Activated CD4-positive, alpha-beta T cell treated with anti-CD3 and anti-CD28 coated beads, Interleukin-2, amount 50 U/mL, for 48 hours (primary cell): ENCODE measurements at places on chromosomes 12 and 14.

GRCh38 chr12:130164936-130165335 is 2.7 kb downstream of the FZD10 start:
- DNase-seq: no peak

DNA sequence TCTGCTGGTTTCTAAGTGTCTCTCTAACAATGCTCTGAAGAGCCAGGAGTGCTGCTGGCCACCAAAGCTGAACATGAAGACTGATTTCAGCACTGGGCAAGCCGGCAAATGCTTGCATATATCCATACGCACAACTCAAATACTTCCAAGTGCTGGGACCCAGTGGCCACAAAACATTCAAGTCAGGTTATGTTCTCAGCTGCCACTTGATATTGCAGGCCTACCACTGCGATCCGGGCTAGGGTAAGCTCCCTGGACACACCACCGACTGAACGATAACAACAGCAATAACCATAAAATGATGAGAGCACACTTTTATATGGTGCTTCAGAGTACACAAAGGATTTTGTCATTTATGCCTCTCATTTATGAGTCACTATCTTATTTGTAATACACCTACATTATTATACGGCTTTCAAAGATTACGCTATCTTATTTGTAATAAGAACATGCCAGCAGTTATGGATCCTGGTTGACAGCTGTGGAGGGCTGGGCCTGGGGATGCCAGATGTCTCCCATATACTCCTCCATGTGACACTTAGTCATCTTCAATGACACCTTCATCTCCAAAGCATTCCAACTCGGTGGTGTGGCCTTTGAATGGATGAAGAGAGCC is 35.5 kb downstream of the CRACR2A start:
- DNase-seq: no peak

DNA sequence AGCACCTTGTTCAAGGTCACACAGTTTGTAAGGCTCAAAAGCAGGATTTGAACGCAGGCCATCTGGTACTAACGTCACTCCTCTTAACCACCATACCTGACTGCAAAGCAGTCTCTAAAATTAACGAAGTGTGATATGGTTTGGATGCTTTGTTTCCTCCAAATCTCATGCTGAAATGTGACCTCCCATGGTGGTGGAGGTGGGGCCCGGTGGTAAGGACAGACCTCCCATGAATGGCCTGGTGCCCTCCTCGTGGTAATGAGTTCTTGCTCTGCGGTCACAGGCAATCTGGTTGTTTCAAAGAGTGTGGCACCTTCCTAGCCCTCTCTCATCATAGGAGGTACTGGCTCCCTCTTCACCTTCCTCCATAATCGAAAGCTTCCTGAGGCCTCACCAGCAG is 102.2 kb upstream of the BCL2L14 start:
- no peak for DNase-seq

- no peak for DNase-seq
These were observed 29.4 kb downstream of the TSPAN9 start for GRCh38 chr12:3106579-3106978.

DNA sequence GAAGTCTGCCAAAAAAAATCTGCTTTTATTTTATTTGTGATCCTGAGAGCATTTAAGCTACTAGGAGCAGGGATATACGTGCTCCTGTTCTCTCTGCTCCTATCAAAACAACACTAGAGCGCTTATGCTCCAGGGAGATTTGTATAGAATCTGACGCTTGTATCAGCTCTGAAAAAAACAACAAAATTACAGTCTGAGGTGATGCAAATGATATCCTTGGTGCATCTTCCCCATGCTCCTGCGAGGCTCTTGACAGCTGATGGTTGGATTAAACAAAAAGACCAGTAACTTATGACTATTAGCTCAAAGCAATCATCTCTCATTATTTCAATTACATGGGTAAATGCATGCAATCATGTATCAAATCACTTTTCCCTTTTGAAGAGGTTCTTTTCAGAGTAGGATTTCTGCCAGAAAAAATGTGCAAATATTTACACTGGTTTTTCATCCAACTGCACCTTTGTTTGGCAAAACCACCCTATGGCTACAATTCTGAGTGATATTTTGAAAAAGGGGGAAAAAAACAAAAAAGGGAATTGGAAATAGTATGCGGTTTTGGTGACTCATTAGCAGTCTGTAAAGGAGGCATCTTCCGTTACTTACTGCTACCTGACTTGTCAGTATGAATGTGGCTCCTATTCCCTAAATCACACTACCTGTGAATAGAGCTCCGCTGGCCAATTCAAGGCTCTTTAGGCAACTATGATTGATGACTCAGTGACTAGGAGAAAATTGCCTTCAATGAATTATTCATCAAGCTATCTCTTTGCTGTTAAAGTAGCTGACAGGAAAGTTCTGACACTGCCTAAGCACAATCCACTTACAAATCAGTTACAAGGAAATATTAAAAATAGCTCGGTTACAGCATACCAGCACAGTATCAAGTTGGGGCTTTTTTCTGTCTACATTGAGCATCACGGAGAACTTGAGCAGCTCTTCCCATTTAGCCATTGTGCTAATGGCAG is 450.0 kb downstream of the FOXG1 start:
- DNase-seq: no peak

- no peak for DNase-seq
These were observed 58.8 kb downstream of the TTC7B start for GRCh38 chr14:90757452-90757851.

DNA sequence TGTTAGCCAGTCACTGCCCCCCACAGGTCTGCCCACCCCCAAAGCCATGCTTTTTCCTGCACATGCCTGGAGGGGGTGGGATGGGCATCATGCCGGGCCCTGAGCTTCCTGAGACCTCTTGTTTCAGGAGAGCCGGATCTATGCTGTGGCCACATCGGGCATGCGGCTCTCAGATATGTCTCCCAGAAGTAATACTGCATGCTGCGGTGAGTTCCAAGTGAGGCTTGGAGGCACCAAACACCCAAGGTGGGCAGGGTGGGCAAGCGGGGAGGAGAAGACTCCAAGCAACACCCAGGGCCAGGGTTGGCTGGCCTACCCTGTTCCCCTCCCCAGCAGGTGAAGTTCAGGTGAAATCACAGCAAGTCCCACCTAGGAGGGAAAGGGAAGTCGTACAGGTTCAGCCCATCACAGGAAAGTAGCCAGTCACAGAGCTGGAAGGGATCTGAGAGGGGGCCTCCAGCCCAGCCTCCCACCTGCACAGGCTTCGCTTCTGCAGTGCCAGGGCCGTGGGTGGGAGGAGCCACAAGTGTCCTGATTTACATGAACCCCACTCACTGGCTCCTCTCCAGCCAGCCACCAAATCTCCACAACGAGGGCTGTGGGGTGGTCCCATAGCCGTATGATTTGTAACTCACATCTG is 30.9 kb downstream of the PIGH start:
- no peak for DNase-seq

DNA sequence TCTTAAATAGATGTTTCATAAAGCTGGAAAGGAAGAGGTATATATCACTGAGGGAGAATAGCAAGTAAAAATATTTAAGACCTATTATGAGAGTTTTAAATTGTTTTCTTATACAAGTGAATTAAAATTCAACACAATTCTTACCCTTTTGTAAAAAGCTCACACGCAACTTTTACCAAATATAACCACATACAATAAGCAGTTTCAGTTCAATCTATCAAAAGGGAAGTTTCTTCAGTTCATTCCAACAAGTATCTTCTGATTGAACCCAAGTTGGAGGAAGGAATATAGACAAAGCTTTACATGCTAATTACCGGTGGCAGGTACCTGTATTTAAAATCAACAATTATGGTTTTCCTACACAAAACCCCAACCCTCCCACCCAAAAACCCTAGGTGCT is 41.1 kb downstream of the GTF2A1 start:
- no peak for DNase-seq

- no peak for DNase-seq
These were observed 67.7 kb downstream of the EID3 start for GRCh38 chr12:104371043-104371870.

DNA sequence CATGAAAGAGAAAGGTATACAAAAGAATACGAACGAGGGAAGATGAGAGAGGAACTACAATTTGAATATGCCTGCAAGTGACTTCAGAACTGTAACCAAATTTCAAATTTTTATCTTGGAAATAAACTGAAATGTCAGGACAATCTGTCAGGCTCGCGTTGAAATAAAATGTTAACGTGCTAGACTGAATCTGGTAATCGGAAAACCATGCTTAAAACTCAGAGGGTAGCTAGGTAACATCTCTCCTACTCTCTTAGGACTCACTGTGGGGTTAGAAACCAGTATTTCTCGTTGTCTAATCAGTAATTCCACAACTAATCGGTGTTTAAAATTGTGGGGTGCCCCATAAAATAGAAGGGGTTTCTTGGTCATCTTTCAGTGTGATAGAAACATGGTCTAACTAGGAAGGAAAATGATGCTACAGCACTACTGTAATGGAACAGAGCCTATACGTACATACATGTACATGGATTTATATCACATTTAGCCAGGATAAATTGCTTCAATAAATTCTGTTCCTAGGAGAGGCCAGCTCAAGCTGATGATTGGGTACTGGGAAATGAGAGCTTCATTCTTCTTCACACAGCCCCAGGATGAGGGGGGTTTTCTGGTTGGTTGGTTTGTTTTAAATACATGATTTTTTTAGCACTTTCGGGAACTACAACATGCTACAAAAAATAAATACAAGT is 23.9 kb downstream of the ATF7 start:
- DNase-seq: no peak

DNA sequence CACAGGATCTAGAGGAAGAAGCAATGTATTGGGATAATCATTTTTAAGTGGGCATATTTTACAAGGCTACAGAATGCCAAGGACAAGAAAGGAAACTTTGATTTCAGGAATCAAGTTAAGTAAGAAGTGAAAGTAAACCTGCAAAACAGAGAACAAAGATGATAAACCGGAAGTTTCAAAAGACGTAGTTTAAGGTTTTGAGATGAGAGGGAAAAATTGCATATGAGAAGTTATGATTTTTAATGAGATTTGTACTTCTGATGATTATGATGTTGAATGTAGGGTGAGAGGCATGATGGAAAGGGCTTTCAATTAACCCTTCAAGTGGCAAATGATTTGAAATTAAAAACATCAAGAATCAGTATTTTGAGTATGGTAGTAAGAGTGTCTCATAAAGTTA is 134.9 kb downstream of the CAPZA3 start:
- no peak for DNase-seq

DNA sequence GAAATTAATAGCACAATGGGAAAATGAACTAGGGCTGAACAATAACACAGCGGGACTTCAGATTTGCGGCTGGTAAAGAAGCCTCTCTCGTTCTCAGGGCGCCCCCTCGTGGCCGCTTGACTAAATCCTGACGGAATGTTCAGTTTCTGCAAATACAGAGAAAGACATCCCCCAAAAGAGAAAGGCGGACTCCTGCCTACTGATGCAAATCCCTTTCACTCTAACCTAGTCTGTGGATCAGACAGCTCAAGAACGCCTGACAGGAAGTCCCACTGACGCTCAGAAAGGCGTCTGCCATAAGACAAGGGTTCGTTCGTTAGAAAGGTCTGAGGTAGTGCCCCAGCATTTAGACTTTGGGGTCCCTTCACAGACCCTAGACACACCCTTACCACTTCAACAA is 2.5 kb downstream of the NUAK1 start:
- DNase-seq: peak; percentile 82

- DNase-seq: no peak
These were observed 236.0 kb downstream of the BCL11B start for GRCh38 chr14:99035712-99036610.

DNA sequence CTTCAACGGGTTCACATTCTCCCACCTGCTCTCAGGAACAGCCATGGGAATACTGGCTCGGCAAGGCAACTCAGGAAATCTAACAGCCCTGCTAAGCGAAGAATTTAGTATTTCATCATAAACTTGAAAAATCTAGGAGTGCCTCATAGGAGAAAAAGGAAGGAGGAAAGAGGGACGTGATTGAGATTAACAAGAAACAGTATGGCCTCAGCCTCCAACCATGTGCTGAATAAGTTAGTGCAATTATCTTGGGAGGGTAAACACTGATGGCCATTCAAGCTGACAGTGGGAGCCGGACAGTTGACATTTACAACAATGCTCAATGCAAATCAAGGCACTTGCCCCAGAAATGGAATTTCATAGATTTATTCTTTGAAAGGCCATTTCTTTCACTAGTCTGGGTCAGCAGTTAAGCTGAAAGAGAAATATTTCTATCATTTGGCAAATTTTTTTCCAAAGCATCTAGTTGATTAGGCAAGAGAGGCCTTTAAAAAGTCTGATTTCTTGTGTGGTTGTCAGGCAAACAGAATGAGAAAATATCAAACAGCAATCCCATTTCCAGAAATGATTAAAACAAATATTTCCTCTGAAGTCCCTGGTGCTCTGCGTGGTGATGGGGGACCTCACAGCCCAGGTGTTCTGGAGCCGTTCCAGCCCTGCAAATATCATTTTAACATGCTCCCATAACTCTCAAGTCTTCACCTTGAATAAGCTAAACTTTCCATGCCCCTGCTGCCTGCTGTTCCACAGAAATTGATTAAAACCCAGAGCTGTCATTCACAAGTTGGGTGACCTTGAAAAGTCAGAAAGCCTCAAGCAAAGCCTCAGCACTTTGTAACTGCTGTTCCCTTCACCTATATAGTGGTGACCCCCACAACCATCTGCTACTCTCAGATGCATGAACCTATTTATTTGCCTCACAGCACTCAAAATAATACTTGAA is 121.6 kb downstream of the PHLDA1 start:
- DNase-seq: no peak

- no peak for DNase-seq
These were observed 36.0 kb downstream of the ATF1 start for GRCh38 chr12:50799908-50800307.

DNA sequence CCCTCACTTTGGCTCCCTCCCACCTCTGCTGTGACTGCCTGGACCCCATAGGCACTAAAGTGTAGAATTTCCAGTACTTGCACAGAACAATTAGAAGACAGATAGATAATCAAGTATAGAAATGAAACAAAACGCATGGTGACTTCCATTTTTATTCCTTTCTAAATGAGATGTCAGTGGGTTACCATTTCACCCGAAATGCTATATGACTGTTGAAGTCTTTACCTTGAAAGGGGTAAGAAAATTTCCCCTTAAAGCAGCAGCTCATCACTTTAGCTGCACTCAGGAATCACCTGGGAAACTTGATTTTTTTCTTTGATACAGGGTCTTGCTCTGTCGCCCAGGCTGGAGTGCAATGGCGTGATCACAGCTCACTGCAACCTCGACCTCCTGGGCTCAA is 12.5 kb upstream of the KSR2 start:
- no peak for DNase-seq

GRCh38 chr12:93020631-93021597 is 91.8 kb upstream of the EEA1 start:
- no peak for DNase-seq
